Activated CD4-positive, alpha-beta T cell treated with anti-CD3 and anti-CD28 coated beads, Interleukin-2, amount 10 ng/mL, durations not matched to agents 24 days and 14 days (primary cell): ENCODE measurements at places on chromosomes 5 and 9. TPM values are rescaled to one million over a fixed set of nuclear protein-coding genes. Genes with fewer than 3 reads are reported as not detected.

The ITGA1 gene
- 1.6 and 2.2 TPM in 2 replicates for total RNA-seq

The CXXC5 gene
- total RNA-seq: 1.2 and 1.9 TPM in 2 replicates

The IL4 gene
- total RNA-seq: 20.5 and 21.2 TPM in 2 replicates

The TMEM215 gene
- total RNA-seq: not detected in 2 replicates

DNA sequence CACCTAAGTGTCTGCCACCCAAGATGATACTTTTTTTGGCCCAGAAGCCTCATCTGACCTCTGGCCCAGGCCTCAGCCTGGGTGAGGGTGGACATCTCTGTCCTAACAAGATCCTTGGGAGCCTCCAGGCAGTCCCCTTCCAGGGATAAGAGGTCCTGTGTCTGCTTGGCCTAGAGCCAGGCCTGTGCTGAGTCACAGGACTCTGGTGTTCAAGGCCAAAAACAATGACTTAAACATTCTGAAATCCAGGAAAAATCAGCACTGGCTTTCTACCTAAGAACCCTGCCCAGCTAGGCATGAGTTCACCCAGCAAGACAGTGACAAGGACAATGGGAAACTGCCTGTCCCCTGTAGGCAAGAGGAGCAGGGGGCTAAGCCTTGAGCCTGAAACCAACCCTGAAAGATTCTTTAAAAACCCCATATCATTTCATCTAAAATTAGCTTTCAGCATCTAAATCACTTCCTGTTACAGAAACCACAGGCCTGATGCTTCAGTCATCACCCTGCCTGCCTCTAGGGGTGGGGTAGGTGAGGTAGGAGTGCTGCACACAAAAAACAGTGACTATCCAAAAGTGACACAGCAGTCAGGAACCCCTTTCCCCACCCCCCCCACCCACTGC lies 29.9 kb downstream of the CSF2 start:
- H3K4me1 ChIP-seq: peaks cover 72% of the 10 kb centered on the region
- H3K27me3 ChIP-seq: no peaks in the 10 kb centered on the region
- DNase-seq: peak; percentile 92
- H3K36me3 ChIP-seq: peaks cover 21% of the 10 kb centered on the region
- H3K4me3 ChIP-seq: peak overlapping the region; percentile 55

DNA sequence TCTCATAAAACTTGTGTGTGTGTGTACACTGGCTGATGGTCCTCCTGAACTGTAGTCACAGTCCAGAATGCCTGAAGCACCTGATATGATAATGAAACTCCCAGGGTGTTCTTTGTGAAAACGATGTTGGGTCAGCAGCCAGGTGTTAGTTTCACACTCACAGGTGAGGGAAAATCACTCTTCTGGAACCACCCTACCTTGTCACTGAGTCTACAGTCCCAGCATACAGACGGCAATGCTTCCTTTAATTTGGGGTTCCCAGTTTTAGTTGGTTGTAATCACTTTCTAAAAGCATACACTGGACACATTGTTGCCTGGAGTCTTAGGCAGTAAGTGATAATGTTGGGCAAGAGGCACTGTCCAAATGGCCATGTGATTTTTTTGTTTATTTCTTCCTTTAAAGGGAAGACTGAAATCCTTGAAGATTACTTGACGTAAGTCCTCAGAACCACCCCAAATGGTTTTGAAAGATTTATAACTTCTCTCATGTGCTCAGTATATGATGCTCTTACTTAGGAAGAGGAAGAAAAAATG lies 18.2 kb upstream of the MGAT1 start:
- H3K36me3 ChIP-seq: no peaks in the 10 kb centered on the region
- peak; percentile 41 for DNase-seq
- H3K4me3 ChIP-seq: no peak overlapping the region
- no peak overlapping the region for H3K27ac ChIP-seq
- peaks cover 16% of the 10 kb centered on the region for H3K4me1 ChIP-seq

- H3K36me3 ChIP-seq: no peaks in the 10 kb centered on the region
- H3K4me3 ChIP-seq: no peak overlapping the region
- peaks cover under 1% of the 10 kb centered on the region for H3K27me3 ChIP-seq
- peaks cover 12% of the 10 kb centered on the region for H3K4me1 ChIP-seq
Observed at GRCh38 chr5:178094345-178094744, 19.0 kb upstream of the N4BP3 start.

GRCh38 chr5:59758566-59758965 lies 135.0 kb downstream of the PDE4D start:
- H3K4me3 ChIP-seq: no peak overlapping the region
- H3K36me3 ChIP-seq: no peaks in the 10 kb centered on the region
- no peak for DNase-seq

DNA sequence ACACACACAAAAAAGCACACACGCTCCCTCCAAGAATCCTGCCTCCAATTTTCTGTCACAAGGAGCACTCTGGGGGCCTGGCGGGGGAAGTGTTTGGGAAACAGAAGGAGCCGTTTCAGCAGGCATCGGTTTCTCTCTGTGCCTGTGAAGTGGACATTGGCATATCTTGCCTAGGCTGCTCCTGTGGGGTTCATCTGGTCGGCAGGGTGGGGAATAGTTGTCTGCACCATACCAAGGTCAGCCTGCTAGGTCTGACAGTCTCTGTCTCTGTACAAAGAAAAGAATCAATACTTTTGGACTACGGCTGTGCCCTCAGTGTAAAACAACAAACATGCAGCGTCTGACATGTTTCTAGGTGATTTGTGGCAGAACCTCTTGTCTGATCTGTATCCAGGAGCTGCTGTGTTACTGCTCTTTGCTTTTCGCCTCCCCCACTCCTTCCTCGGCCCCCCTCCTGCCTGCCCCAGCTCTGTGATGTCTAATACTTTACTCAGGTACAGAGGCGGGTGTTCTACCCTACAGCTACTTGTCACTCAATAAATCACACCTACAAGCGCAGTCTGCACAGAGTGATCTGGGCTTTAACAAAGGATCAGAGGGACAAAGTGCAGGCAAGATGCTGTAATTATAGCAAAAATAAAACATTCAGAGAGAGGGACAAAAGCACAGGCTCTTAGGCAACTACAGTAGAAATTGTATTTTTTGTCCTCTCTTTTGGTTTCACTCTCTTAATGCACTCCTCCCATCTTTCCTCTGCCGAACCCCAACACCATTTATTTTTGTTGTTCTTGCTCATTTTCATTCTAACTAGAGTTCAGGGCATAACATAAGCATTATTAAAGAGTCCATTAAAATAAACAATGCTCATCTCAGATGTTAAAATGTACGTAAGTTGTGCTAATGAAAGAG lies 216.7 kb downstream of the BNC2 start:
- H3K4me1 ChIP-seq: no peaks in the 10 kb centered on the region
- H3K36me3 ChIP-seq: no peaks in the 10 kb centered on the region
- H3K4me3 ChIP-seq: no peak overlapping the region
- DNase-seq: no peak
- no peaks in the 10 kb centered on the region for H3K27me3 ChIP-seq
- H3K27ac ChIP-seq: no peak overlapping the region

DNA sequence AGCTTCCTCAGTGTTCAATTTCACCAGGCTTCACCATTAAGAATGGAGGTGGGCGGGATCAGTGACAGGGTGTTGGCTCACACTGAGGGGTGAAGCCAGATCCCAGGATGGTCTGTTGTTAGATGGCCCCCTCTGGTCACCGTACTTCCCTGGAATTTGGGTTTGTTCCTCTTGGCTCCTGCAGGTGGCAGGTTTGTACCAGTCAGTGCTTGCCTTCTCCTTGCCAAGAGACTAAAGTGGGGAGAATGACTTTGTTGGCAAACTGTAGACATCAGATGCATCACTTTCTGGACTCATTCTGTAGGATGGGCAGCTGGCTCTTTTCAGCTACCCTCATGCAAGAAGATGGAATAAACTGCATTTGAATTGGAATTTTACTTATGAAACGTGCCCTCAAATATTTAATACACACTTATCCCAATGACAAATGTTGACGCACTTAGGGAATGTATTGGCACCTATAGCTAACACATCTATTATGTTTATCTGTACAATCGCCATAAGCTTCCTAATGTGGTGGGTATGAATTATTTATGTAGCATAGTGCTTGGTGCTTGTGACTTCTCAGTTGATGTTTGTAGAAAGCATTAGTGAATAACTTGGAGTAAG lies 31.4 kb upstream of the ANKRD55 start:
- no peaks in the 10 kb centered on the region for H3K36me3 ChIP-seq
- H3K27me3 ChIP-seq: peaks cover 18% of the 10 kb centered on the region
- no peak overlapping the region for H3K4me3 ChIP-seq
- H3K4me1 ChIP-seq: peaks cover 2% of the 10 kb centered on the region
- H3K27ac ChIP-seq: no peak overlapping the region

- no peak for DNase-seq
- no peak overlapping the region for H3K27ac ChIP-seq
- no peaks in the 10 kb centered on the region for H3K27me3 ChIP-seq
- H3K4me3 ChIP-seq: no peak overlapping the region
- peaks cover 7% of the 10 kb centered on the region for H3K4me1 ChIP-seq
Observed at GRCh38 chr5:81308836-81309235, 7.4 kb downstream of the ZCCHC9 start.

- no peak overlapping the region for H3K27ac ChIP-seq
- H3K4me1 ChIP-seq: peaks cover 3% of the 10 kb centered on the region
- H3K4me3 ChIP-seq: no peak overlapping the region
- DNase-seq: no peak
Observed at GRCh38 chr5:675871-676698, 17.1 kb downstream of the TPPP start.

GRCh38 chr5:136103118-136103517 lies 29.5 kb upstream of the SMAD5 start:
- H3K27me3 ChIP-seq: peaks cover 12% of the 10 kb centered on the region
- no peaks in the 10 kb centered on the region for H3K36me3 ChIP-seq
- H3K4me1 ChIP-seq: no peaks in the 10 kb centered on the region
- DNase-seq: no peak
- H3K27ac ChIP-seq: no peak overlapping the region
